NCI-H1417 treated with DMSO at 0.1 percent for 48 hours (cell line): ENCODE measurements at places on chromosomes 2 and 18.

- DNase-seq = no peak
Measured at GRCh38 chr2:177649568-177650518, 257.3 kb downstream of the AGPS start.

GRCh38 chr2:11630855-11631254 lies 39.1 kb downstream of the NTSR2 start:
- no peak for DNase-seq

DNA sequence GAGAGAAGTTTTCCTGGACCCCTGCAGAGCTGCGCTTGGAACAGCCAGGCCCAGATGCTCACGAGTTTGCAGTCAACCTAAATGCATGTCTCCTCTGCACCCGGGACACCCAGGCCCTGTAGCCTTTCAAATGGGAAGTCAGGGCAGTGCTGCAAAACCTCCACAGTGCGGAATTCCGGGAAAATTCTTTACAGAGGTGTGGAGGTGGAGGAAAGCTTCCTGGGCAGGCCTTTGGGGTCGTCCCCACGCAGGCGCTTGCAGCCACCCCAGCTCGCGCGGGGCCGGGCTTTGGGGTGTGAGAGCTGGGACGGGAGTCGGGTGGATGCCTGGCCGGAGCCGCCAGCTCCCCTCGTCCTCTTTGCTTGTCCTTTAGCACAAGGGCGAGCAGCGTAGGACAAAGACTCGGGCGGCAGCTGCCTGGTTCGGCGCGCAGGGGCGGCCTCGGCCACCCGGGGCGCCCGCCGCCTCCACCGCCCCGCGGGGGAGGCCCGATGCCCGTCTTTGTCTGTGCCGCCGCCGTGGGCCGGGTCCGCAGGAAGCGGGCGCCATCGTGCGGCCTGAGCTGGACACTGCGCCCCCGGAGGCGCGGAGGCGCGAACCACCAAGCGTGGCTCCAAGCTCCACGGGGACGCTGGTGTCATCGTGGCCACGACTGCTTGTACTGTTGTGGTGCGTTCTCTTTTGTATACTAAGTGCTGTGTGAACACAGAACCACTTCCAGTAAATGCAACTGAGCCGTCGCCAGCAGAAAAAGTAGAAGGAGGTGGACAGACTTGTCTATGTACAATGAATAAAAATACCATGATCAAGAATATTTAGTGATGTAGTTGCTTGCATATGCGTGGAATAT lies 28.2 kb upstream of the BCL11A start:
- DNase-seq = no peak

DNA sequence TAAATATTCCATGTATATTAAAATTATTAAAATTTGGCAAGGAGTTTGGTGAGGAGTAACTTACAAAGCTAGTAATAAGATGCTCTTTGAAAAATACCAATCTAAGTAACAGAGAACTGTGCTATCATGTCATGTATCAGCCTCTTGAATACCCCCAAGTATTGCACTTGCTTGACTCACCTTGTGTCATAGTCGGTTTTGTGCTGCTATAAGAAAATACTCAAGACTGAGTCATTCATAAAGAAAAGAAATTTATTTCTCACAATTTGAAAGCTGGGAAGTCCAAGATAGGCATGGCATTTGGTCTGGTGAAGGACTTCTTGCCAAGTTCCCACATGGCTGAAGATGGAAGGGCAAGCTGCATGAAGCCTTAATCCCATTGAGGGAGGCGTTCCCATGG lies 179.2 kb downstream of the MEMO1 start:
- DNase-seq = no peak

- DNase-seq = no peak
Measured at GRCh38 chr2:117918608-117919007, 95.3 kb downstream of the CCDC93 start.

DNA sequence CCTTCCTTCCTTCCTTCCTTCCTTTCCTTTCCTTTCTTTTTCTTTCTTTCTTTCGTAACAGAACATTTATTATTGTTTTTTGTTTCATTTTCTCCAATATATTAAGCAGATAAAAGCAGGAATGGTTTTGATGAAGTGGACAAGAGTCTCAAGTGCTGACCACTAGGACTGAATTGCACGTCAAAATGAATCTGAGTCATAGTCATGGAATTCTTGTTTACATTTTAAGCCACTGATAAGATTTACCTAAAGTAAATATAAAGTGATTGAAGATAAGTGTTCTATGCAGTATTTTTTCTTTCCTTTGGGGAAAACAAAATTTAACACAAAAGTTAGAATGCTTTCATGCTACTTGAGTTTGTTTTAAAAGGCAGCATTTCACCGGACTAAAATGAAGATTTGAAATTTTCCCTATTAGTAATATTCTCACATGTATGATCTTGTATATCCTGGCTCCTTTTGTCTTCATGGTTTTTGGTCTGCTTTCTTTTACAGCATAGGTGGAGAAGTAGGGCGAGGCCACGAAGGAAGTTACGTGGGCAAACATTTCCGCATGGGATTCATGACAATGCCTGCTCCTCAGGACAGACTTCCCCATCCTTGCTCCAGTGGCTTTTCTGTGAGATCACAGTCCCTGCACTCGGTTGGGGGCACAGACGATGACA lies 113.5 kb downstream of the NYAP2 start:
- DNase-seq = no peak

DNA sequence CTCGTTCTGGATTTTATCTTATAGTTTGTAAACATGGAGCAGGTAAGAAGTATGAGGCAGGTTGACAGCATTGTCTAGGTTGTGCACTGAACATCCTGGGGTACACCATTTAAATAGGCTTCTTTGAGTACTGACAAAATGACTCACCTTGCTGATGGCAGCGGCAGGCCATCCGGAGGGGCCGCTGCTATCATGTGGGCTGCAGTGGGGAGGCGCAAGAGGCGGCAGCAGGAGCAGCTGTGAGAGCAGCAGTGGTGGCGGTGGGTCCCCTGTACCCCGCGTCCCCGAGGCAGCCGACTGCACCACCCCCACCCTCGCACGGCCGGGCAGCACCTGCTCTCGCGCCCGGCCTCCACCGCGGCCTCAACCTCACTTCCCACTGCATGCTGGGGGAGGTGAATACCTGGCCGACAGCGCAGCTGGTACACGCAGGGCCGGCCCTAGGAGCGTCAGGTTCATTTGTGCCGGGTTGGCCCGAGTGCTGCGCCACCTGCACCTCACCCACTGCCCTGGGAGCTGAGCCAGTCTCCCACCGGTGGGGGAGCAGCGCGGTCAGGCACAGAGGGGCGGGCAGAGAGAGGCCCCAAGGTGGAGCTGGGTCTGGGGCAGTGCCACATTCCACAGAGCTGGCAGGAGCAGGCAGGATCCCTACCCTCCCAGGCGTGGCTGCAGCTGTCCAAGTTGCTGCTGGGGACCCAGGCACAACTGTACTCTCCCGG lies 154.5 kb upstream of the RBMS1 start:
- DNase-seq = no peak

GRCh38 chr18:48572402-48573126 lies 33.7 kb downstream of the CTIF start:
- DNase-seq = no peak

DNA sequence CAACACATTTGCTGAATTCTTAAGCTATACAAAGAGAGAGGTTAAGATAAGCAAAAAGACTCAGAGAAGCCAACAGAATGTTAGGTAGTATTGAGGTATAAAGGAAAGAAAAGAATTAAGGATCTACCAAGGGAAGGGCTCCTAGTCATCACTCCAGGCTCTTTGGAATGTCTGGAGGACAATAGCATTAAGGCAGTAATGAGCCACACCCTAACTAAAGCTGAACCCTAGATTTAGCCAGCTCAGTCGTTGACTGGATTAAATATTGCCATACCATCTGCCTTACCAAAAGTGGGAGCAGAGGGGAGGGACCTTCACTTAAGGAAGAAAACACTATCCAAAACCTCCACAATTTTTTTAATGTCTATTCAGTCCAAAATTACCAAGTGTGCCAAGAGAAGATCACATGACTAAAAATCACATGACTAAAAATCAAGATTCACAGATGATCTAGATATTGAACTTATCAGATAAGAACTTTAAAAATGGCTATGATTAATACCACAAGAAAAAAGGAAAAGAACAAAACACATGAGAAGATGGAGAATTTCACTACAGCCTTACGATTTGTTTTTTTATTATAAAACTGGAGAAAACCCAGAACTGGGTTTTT lies 59.7 kb downstream of the EXOC6B start:
- DNase-seq = no peak

- no peak for DNase-seq
Measured at GRCh38 chr2:219289537-219290361, 10.6 kb downstream of the DNAJB2 start.

DNA sequence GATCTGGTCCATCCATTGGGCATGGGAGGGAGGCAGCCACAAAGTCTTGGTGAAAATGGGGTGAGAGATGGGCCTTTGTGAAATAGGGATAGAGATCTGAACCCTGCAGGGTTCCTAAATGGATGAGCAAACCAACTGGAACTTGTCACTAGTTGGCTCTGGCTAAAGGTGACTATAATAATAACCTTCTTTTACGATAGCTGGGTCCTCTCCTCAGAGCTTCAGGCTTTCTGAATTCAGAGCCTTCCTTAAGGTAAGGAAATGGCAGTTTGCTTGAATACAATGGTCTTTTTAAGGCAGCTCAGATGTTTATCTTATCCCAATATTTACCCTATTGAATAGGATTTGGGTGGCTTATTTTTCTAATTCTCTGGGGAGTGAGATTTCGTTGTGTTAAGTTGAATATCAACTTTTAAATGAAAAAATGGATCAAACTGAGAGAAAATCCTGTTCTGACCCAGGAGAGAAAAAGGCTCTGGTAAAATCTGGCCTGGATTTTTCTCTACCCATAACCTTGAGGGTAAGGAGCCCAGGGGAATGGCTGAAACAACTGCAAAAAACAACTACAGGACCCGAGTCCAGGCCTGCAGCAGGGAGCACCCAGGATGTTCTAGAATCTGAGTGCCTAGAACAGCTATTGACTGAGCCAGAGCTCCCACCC lies 61.1 kb upstream of the CXCR4 start:
- DNase-seq = no peak

DNA sequence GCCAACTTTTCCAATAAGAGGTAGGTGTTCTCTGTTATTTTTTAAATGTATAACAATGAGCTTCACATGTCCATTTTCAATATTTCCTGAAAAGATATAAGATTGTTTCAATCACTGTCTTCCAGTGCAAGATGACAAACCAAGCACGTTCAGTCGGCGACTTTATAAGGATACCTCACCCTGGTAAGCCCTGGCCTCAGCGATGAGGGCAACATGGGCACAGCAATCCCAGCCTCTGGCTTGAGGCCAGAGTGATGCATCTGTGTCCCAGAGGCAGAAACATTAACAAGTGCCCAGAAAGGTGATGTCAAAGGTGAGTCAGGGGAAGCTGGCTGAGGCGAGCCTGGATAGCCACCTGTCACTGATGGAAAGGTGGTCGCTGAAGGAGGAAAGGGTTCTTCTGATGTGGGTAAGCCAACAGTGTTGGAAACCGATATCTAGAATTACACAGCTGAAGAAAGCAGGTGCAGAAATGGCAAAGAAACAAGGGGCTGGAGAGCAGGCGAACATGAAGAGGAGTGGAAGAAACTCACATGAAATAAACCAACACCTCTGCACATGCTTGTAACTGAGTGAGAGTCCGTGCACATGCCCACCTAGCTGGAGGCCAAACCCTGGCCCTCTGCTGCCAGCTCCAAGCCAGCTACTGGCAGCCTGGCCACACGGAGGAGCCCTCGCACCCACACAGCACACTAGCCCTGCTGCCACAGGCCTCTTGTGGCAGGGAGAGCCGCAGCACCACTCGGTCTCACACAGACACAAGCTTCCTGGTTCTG lies 65.5 kb downstream of the FBXO15 start:
- DNase-seq = no peak
